Renal cortex interstitium (tissue), 15 donors: ENCODE measurements at places on chromosomes 3 and 15.

DNA sequence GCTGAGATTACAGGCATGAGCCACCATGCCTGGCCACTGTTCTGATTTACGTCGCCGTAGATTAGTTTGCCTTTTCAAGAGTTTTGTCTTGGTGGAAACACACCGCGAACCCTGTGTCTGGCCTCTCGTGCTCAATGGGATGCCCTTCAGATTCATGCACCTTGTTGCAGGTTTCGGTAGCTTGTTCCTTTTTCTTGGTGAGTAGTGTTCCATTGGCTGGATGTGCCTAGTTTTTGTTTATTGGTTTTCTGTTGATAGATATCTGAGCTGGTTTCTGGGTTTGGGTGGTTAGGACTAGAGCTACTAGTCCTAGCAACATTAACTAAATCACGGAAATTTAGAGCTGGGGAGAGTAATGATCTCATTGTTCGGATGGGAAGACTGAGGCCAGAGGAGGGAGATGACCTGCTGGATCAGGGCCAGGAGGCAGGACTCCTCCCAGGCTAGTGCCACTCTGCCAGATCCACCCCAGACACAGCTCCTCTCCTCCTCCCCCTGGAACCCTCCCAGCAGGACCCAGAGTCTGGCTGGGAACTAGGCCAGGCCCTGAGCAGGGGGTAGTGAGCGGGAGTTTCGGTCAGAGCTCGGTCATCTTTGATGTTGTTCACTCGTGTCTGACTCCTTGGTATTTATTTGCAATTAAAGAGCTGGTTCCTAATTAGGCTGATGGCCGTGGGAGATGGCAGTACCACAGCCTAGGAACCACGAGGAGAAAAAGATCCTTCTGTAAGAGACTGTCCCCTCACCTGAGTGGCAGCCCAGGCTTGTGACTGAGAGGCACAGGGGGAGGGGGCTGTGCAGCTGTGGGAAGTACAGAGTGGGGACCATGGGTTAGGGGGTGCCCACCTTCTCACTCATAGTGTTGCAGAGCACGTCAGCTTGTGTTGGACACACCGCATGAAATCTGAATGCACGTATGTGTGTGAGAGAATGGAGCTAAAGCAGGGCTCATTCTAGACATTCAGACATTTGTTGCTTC, 73.4 kb downstream of the SMAD6 start:
- no peak for DNase-seq

DNA sequence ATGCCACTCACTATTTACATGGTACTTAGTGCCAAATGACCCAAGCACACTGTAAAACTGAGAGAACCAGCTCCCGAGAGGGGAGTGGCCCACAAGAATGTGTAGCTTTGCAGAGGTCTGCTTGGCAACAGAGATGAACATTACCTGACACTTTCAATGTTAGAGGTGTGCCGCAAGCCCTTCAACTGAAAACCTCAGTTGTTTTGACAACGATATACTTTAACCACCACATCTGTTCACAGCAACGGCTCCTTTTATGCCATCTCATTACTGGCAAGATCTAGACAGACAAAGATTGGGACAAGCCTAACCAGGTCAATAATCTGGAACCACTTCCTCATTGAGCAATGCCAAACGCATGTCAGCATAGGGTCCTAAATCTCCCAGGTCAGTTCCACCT, 23.7 kb downstream of the NEK10 start:
- DNase-seq = no peak

- no peak for DNase-seq
Observed at GRCh38 chr3:173753593-173753992, 356.0 kb downstream of the NLGN1 start.

DNA sequence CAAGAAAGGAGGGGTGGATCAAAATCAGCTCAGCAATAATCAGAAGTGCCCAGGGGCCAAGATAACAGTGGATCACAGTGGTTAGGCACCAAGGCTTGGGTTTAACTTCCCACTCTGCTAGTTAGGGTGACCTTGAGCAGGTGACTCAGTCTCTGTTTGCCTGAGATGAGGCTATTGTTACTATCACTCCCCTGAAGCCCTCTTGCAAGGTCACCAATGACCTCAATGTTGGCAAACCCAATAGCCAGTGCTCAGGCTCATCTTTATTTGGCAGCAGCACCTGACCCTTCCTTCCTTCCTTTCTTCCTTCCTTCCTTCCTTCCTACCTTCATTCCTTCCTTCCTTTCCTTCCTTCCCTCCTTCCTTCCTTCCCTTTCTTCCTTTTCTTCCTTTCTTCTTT, 102.4 kb upstream of the HACD2 start:
- no peak for DNase-seq

DNA sequence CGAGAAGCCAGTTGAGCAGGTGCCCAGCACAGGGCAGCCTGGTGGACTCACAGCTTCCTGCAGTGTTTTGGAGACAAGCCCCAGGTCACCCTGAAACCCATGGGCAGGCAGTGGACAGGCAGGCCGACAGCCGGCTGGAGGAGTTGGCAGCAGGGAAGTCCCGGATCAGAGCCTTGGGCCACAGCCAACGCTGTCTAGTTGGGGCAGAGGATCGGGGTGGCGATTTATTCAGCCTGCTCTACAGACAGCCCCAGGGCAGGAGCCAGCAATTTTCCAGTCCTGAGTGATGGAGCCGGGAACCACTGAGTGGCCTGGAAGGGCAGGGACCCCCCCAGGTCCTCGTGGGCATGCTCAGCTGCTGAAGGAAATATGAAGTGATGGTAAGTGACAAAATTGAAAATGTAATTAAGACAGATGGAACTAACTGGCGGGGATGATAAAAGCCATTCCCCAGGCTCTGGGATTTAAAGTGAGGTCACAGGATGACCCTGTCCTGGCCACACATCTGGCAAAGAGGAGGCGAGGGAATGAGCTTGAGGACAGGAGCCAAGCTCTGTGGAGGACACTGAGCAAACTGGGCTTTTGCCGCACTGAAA, 34.4 kb upstream of the TBC1D21 start:
- no peak for DNase-seq
